Suppressor macrophage treated with lipopolysaccharide for 1 hour (primary cell): ENCODE measurements at places on chromosomes 12 and 14.

DNA sequence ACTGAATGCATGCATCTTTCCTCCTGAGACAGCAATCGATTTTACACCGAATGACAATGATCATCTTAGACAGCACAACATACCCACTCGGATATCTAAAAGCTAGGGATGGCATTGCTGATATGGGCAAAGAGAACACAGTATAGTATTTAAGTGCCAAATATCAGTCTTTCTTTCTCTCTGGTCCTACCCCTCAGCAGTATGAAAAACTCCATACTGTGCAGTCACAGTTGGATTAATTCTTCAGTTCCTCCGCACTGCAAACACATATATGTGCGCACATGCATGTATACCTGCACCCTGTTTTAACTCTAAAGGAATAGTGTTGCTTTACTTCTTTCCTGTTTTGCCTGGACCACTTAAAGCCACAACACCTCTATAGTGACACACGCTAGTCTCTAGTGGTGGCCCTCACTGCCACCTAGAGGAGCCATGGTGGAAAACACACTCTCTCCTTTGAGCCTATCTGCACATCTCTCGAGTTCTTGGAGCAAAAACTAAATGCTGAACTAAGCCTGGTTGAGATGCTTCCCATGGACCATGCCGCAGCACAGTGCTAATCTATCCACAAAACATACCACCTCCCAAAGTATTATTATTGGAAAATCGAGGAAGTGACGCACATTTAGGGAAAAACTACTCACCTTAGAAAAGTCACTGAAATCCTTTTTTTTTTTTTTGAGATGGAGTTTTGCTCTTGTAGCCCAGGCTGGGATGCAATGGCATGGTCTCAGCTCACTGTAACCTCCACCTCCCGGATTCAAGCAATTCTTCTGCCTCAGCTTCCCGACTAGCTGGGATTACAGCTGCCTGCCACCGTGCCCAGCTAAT is 11.9 kb downstream of the TMEM52B start:
- peak; percentile 77 for DNase-seq

DNA sequence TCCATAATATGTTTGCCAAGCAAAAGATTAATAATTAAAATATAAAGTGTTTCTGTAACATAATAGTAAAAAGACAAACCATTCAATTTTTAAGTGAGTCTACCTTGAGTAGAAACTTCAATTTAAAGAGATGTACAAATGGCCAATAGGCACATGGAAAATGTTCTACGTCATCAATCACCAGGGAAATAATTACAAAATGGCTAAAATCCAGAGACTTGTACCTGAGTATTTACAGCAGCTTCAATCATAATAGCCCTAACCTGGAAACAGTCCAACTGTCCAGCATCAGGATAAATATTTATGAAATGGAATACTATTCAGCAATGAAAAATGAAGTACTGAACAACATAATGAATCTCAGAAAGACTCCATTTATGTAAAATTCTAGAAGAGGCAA is 95.5 kb upstream of the FAR2 start:
- no peak for DNase-seq

DNA sequence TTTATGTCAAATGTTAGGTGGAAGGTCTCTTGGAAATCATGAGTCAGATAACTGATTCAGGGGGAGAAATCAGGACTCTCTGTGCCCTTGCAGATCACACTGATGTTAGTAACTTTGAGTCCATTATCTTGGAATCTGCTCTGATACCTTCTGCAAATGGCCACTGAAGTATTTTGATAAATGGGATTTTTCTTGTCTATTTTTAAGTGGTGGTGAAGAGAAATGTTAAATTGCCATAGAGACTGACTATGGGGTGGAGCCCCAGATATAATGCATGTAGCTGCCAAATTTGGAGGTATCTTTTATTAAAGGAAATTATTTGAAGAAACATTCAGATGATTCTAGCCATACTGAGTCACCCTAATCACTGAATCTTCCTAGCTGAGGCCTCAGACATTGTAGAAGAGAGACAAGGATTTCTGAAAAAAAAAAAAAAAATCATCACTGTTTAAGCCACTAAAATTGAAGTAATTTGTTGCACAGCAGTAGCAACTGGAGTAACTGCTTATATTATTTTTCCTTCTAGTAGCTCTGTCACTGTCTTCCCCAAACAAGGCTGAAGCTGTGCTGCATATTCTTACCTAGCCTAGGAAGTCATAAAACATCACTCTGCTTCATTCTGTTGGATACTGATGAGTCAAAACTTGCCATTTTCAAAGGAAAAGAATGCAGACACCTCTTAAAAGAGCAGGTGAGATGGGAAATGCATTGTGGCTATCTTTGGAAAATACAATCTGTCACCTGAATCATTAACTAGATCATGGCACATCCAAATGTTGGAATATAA is 36.0 kb upstream of the CLEC14A start:
- no peak for DNase-seq

GRCh38 chr12:79331870-79332269 is 358.9 kb downstream of the PAWR start:
- no peak for DNase-seq

- DNase-seq: no peak
These were observed 174.5 kb downstream of the MYRFL start for GRCh38 chr12:69999561-69999960.

DNA sequence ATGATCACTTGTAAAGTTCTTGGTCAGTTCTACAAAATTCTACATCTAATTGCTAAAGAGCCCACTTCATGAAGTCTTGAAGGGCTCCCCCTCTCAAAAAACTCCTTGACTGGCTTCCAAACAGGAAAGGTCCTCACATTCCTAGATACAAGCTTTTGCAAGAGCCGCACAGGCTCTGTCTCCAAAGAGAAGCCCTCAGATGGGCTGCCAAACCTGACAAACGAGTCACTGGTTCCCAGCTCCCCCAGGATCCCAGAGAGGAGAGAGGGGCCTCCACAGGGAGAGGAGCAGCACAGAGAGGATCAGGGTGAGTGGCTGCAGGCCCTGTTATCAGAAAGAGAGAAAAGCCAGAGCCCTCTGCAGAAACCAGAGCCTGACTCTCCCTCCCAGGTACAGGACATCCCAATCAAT is 5.8 kb downstream of the NID2 start:
- DNase-seq: no peak
